HFF-Myc (cell line): ENCODE measurements at places on chromosomes 1 and 21.
A peak's percentile ranks its signal among the peaks of the same experiment; 100 is the strongest.

- DNase-seq, result peak; percentile 56
These were observed 67.7 kb upstream of the RAB4A start for GRCh38 chr1:229203030-229203751.

GRCh38 chr1:28010969-28011368 lies 51.2 kb downstream of the XKR8 start:
- peak; percentile 15 for DNase-seq

GRCh38 chr1:231676487-231676886 lies 49.9 kb downstream of the DISC1 start:
- DNase-seq, result no peak

DNA sequence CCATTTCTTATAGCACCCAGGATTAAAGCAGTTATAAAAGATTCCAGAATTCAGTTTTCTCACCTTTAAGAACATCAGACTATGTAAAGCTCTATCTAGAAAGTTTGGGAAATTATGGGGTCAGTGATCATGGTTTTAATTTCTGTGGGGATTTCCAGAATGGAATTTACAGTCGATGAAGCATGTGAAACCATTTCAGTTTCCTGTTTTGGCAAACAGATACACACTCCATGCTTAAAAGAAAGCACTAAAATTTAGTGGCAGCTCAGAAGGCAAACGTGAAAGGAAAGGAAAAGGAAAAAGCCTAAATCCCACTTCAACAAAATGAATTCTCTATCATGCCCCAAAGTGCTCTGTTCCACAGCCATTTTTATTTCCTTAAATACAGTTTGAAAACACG lies 60.4 kb downstream of the FYB2 start:
- DNase-seq, result no peak
